ENCODE measurements at places on chromosomes 6 and 20.

GRCh38 chr6:109197061-109197460, 101.8 kb downstream of the CEP57L1 start:
- no peak for DNase-seq

DNA sequence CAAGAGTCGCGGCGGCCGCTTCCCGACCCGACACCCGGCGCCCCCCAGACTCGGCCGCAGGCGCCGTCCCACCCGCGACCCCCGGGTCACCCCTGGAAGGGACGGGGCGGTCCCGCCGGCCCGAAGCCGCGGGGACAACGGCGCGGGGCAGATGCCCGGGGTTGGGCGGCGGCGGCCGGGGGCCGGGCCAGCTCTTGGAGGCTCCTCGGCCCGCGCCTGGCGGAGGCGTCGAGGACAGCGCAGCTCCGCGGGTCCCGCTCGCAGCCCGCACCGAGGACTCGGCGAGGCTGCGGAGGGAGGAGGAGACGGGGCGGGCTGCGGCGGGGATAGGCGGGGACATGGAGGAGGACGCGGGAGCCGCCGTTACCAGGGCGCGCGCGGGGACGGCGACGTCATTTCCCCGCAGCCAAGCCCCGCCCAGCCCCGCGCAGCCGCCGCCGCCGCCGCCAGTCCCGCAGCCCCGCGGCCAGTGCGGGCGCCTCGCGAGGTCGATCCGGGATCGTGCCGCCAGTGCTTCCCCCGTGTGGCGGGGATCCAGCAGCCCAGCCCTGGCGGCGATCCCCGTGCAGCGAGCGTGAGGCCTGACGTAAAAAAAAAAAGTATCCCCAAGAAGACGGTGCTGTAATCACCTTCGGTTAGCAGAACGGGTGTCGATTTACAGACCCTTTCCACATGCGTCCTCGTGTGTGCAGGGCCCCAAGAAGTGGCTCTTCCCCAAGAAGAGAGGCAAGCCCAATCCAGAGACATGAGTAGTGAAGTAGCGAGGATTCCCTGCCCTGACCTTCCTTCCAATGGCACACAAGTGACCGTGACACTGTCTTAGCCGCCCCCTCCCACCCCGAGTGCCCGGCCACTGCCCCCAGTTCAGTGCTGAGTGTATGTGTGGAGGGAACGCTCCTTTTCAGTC, at the start of gene FAM184A:
Gene FAM184A (minus strand): TSS at position 289 of the 907 bp plus-strand sequence. CDS start 365 bp downstream, outside the sequence.
- DNase-seq = peak; percentile 9

GRCh38 chr20:4040283-4041179, 25.2 kb upstream of the RNF24 start:
- no peak for DNase-seq

GRCh38 chr20:63519668-63520503, 679 bp upstream of the PPDPF start:
- DNase-seq = peak; percentile 20

- no peak for DNase-seq
These were observed 13.4 kb downstream of the PTK7 start for GRCh38 chr6:43089467-43089866.

DNA sequence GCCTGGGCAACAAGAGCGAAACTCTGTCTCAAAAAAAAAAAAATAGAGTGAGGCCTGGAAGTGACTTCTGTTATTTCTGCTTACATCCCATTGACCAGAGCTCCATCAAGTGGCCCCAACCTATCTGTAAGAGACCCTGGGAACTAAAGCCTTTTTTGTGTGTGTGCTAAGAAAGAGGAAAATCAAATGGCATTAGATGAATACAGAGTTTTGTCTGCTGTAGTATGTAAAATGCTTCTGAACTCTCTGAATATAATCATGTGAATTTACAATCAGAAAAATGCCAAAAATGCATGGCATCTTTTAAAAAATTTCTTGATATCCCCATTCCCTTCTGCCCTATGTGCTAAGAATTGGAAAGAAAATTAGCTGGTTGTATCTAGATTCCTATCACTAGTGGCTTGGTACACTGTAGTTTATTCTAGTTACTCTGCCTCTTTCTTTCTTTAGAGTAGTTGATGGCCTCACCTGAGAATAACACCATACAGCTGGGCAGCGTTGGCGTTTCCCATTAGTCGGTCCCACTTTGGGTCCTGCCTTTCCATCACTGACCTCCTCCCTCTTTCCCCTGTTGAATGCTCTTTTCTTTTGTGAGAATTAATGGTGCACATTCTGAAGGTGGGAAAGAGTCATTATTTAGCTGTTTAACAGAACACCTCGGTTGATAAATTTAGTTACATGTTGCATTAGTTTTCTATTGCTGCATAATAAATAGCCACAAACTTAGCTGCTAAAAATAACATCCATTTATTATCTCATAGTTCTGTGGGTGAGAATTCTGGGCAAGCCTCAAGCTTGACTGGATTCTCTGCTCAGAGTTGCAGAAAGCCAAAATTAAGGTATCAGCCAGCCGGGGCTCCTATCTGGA, 38.2 kb downstream of the SAMD5 start:
- no peak for DNase-seq

DNA sequence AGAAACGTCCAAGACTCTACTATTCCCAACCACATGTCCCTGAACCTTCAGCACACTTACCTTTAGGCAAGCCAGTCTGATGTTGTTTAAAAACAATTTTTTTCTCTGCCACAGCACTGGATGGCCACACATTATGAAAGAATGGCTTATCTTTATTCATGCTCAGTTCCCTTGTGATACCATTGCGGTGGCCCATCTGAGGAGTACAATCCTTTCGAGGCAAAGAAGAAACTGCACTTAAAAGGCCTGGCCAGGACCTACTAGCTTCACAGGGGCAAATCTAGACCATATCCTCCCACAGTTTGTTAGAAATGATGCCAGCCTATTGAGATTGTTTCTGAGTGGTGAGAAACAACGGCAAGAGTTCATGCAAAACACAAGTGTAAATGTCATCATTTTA, 88.4 kb upstream of the PLEKHG1 start:
- no peak for DNase-seq

All from fibroblast of skin of left biceps (primary cell).